EH (cell line): ENCODE measurements at places on chromosomes 12 and 14.

DNA sequence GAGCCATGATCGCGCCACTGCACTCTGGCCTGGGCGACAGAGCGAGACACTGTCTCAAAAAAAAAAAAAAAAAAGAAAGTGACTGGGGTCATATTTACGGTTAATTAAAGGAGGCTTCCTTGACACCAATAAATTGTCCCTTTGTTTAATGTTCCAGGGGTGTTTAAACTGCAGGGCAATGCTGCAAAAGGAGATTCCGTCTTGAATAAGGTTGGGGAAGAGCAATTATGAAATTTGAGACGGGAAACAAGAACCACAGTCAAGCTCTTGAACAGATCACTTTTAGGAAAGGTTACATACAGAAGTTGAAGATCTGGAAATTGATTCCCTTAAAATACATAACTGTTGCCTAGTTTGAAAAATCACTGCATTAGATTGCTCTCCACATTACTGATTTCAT is 292.9 kb downstream of the DAD1 start:
- no peak for DNase-seq

DNA sequence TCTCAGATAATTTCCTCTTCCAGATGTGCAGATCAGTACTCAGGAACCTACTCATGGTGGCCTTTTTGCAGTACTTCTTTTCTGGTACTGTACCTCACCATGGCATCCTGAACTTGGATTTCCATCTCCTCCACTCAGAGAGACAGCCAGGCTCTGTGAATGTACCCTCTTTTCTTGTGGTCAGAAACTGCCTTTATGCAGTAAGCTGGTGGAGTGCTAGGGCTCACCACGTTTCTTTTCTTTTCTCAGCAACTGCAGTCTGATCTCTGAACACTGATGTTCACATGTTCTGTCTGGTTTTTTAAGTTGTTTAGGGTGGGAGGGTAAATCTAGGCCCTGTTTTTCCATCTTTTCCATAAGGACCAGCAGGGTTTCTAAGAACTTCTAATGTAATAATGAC is 99.8 kb upstream of the NRXN3 start:
- DNase-seq, result no peak

GRCh38 chr12:120497524-120498150 is 1.7 kb downstream of the DYNLL1 start:
- DNase-seq, result peak; percentile 50

DNA sequence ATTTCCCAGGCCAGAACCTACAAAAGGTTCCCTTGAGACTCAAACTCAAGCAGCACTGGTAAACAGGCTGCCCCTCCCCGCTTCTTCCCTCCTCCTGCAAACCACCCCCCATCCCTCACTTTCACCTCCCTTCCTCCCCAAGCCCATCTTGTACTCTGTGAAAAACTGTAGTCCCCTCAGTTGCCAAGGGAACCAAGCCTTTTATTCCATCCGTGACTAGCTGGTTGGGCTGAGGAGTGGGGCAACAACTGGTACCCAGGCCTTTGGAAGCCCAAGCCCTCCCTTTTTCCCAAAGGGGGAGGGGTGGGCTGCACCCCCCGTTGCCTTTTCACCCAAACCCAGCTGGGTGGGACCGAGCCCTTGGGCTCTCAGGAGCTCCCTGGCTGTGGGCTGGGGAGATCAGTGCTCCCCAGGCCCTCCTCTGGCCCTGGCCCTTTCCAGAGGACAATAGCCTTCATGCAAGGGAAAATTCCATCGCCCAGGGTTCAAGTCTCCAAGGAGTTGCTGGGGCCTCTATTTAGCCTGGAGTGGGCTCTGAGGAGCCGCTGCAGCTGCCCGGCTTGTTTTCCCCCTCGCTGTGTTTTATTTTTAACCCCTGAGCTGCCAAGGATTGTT is 61.9 kb downstream of the ZFP36L1 start:
- no peak for DNase-seq

DNA sequence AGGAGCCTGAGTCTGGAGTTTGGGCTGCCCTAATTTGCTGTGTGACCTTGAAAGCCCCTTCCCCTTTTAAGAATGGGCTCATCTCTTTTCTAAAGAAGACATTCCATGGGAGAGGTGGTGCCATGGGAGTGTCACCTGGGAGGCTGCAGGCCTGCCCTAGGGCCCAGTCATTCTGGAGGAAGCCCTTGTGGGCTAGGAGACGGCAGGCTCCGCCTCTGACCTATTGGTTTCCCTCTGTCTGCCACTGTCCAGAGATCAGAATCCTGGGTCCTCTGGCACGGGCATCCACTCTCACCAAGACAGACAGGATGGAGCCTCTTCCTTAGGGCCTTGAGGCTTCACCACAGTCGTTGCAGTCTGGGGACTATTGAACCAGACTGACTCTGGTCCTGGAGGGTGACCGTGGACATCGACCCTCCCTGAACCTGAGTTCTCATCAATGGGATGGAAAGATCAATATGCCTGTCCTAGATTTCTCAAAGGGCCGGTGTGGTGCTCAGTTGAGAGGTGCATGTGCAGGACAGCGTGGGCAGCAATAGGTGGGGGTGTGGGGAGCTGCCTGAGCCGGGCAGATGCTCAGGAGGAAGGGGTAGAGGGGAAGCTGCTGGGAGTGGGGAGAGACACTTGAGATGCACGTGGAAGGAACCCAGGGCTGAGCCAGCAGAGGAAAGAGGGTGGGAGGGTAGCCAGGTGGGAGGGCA is 12.2 kb upstream of the CLMN start:
- DNase-seq, result no peak

GRCh38 chr14:98182393-98183055 is 1089.5 kb downstream of the BCL11B start:
- DNase-seq, result no peak

DNA sequence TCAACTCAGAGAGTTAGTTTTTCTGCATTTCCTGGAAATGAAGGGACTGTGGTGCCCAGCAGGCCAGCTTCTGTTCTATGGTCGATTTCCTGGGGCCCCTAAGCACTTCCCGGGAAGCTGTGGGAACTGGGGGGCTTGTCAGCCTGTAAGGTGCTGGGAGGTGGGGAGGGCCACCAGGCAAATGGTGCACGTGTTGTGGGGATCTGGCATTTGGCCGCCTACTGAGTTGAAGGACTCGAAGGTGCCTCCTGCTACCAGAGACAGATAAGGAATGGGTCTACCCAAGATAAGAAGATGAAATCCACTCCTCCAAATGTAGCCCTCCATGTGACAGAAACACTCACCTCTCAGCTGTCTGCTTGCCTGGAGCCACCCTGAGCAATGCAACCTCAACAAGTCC is 341.7 kb downstream of the DPF3 start:
- DNase-seq, result no peak

DNA sequence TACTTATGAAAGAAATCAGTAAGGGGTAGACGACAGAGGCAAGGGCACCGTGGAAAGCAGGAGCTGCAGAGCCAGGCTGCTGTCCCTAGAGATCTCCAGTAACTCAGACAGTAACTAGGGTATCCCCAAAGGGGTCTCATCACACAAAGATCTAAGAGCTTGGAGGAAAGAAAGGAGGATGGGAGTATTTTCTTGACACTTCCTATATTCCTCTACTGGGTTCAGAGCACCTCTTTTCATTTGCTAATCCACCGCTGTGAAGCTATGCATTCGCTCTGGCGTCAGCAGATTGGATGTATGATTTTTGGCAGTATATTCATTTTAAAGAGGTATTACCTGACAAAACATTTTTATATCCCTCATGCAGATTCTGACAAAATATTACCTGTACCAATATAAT is 12.6 kb downstream of the USP44 start:
- no peak for DNase-seq

GRCh38 chr12:49706351-49707127 is 666 bp downstream of the FMNL3 start:
- DNase-seq, result peak; percentile 51

DNA sequence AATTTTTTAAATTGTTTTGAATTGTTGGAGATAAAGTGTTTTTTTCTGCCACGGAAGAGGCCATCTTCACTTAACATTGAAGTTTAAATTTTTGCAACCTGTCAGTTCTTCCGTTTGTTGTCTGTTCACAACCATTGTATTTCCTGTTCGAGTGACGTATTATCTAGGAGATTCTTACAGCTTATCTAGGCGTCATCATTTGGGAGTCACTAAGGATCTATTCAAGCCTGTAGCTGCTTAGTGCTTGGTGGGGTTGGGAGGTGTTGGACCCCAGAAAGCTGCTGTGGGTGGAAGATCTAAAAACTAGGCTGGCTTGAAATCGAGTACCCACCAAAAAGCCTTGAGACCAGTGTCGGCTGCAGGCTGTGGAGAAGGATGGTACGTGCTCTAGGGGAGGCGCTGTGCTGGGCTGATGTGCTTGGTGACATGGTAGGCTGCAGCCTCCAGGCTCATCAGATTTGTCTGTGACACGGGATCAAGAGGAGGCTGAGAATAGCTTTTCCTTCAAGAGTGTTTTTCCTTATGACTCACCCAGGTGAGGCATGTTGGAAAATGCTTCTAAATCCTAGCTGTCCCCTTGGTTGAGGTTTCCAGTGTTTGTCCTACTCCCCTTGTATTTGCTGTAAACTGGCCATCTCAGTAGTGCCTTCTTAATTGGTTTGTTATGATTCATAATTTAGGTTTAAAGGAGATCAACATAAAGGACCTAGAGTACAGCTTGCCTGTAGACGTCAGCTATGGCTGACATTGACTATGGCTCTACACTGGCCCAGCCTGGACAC is 57.8 kb downstream of the ATG14 start:
- DNase-seq, result no peak

DNA sequence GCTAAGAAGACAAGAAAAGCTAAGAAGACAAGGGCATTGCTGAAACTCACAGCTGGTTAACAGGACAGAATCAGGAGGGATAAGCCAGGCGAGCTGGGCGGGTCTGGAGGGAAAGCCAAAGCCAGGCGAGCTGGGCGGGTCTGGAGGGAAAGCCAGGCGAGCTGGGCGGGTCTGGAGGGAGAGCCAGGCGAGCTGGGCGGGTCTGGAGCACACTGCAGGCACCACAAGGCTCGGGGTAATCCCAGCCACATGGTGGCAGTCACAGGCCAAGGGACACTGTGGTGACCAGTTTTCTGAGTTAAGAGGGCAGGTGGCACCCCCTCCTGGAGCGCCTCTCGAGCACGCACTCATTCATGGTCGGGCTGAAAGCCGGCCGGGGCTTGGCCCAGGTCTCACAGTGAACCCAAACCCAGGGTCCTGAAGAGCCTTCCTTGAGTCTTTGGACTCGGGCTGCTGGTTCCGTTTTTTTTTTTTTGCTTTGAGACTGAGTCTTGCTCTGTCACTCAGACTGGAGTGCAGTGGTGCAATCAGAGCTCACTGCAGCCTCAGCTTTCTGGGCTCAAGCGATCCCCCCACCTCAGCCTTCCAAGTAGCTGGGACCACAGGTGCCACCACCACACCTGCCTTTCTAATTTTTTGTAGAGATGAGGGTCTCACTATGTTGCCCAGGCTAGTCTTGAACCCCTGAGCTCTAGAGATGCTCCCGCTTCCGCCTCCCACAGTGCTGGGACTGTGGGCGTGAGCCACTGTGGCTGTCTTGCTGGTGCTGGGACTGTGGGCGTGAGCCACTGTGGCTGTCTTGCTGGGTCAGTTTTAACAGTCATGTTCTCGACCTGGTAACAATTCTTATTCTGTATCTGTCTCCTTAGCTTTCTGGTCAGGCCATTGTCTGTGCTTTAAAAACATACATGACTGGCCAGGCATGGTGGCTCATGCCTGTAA is 40.2 kb downstream of the HSP90AA1 start:
- peak; percentile 59 for DNase-seq

DNA sequence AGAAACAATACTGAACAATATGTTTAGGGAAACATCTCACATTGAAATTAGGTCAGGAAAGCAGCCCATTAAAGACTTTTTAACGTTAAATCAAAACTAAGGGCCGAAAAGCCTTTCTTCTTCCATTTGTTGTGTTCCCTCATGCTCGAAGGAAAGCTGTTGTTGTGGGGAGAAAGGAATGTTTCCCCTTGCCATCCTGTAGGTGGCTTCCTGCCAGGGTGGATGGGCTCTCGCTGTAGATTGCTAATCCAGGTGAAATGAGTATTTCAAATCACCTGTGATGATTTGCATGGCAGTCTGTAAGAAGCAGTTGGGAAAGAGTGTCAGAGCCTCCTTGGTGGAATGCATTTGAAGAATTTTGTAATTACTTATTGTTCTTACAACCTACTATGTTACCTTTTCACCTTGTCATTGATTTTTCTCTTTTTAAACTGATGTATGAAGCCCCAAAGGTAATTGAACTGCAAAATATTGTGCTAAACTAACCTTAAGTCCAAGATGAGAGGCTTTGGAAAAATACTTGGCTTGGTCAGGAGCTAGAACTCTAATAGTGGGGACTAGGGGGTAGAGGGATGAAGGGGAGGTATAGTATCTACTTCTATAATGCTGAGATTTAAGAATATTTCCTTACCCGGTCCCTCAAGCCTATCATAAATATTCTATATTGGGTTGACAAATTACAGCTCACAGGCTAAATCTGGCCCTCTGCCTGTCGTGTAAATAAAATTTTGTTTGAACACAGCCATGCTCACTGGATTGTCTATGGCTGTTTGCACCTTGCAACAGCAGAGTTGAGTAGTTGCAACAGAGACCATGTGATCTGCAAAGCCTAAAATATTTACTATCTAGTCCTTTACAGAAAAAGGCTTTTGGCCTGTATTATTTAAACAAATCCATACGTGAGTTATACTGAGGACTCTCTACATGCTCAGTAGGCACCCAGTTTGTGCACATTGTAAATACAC is 7.7 kb upstream of the DCP1B start:
- DNase-seq, result no peak

DNA sequence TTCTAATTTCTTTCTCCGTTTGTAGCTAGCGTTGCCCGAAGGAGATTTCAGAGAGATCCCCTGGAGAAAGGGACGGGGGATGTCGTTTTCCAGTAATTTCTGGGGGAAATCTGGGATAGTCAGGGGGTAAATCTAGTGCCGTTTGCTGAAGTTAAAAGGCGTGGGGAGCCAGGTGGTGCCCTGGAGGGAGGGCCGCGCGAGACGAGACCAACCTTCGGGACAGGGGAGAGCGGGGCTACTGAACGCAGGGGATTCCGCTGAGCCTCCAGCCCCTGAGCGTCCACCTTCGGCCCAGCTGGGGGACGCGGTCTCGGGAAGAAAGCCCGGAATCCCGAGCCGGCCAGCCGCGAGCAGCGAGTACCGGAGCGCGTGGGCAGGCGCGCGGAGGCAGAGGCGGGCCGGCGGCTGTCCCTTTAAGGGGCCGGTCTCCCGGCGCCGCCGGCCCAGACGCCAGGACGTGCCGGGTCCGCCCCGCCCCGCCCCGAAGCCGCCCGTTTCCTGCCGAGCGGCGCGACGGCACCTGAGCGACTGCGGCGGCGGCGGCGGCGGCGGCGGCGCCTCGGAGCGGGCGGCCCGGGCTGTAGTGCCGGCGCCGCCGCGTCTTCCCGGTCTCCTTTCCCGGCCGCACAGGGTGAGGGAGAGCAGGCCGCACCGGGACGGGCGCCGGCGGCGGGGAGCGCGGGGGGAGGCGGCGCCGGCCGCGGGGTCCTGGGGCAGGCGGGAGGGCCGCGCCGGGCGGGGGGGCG is at the start of gene KTN1:
Gene KTN1 (plus strand): TSS at position 484 of the 746 bp plus-strand sequence. CDS start 31,842 bp downstream, outside the sequence.
- DNase-seq, result peak; percentile 84

DNA sequence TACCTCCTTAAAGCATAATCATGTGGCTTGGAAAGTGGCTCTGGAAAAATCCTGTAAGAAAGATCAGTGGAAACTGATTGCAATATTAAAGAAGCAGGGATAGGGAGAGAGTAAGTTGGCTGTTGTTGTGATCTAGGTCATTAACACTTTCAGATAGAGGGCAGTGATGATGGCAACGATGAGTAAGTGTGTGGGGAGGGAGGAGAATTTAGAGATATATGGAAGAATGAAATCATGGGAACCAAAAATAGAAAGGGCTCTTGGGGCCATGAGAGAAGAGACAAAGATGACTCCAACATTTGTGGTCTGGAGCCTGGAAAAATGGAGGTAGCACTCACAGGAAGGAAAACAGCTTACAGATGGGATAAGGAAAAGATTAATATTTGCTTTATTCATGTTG is 23.3 kb downstream of the SNRPF start:
- peak; percentile 69 for DNase-seq
